CD4-positive, alpha-beta T cell treated with Interleukin-15 for 4 hours (primary cell): ENCODE measurements at places on chromosomes 5 and 9.

- DNase-seq: no peak
These were observed 338.1 kb downstream of the ASTN2 start for GRCh38 chr9:117076571-117077290.

DNA sequence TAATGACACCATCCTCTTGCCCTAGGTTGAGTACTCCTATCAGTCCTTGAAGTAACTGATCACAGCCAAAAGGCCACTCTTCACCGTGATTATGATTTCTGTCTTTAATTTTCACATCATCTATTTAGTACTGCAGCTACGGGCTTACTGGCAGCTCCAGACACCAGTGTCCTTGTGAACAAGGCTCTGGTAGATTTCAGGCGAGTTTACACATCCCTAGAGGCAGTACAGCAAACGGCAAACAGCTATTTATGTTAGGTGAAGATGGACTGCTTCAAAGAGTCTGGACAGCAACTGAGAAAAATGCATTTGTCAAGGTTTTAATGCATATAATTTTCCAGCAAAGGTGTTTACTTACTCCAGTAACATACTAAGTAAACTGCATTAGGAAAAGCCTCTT is 396.9 kb downstream of the KDM4C start:
- no peak for DNase-seq

- DNase-seq: no peak
These were observed 22.8 kb upstream of the TNFAIP8 start for GRCh38 chr5:119332978-119333401.

DNA sequence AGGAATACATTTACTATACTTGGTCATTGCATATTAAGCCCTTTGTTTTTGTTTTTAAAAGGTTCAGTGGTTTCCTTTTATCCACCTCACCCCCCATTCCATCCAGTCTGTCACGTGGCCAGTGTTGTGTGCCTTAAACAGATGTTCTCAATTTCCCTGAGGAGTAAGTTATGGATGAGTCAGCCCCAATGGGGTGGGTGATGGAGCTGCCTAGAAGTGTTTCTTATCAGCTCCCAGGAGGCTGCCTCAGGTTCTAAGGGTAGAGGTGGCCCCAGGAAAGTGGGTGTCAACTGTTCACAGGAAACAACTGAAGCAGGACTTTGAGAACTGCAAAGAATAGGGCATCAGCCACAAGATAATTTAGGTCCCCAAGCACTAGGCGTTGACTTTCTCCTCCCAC is 41.1 kb downstream of the ACTBL2 start:
- no peak for DNase-seq

- DNase-seq: no peak
These were observed 1057.7 kb upstream of the DMAC1 start for GRCh38 chr9:8857068-8857925.

DNA sequence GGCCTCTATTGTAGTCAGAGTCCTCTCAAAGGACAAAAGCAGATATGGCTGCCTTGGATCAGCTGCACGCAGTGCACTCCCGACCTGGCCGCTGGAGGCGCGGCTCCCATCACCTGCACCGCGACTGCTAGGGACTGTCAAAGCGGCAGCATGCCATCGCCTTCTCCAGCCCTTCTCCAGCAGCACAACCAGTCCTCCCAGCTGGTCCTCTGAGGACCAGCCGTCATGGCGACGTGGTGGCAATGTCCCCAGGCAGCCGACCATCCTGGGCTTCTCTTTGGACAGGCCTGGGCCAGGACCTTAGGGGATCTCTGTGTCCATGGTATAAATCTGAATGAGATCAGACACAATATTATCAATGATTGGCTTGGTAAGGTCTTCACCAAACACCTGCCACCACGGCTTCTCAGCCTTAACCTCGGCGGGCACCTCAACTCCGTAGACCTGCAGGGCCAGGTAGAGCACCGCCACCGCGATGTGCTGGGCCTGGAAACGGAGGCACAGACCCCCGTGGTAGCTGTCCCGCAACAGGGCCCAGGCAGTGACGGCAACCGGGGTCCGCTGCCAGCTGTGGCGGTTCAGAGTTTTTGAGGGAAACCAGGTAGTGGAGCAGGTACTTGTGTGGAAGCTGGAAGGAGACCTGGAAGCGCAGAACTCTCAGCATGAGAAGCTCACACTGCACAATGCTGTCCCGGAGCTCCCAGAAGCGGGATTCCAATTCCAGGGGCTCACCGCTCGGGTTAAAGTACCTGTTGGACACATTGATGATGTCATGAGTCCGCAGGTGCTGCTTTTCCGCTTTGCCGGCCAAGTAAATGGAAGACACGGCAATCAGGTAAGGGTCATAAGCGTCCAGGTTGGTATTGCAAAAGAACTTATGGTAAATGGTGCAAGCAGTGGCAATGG is 8.5 kb downstream of the DUSP1 start:
- DNase-seq: no peak

- DNase-seq: no peak
These were observed 10.3 kb downstream of the ITGA2 start for GRCh38 chr5:52999344-52999949.

DNA sequence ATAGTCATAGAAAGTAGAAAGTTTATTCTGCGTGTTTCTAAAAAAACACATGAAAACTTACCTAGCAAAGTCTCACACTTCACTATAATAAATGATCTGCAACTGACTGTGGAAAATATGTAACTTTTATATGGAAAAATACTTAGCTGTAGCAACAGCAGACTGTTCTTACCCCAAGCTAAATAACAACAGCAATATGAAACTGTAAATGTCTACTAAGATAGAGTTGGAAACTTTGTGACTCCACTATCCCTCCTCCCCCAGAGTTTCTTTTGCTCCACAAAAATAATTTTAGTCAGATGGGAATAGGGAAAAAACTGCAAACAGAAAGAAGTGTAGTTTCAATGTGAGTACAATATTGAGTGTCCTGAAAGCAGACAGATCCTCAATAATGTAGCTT is 21.0 kb downstream of the MLLT3 start:
- no peak for DNase-seq

GRCh38 chr5:51961154-51961562 is 577.9 kb downstream of the ISL1 start:
- DNase-seq: no peak

DNA sequence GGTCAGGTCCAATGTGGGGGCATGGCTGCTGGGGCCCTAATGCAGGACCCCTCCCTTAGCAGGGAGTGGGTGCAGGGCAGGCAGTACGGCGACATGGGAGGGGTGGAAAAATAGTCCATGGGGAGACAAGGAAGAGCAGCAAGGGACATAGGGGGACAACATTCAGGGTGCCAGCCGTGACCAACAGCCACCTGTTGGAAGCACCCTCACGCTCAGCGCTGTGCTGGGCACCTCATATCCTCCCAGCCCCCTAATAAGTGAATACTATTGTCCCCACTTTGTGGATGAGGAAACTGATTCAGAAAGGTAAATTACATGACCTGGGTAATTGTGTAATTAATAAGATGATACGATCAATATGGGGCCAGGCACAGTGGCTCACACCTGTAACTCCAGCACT is 3.0 kb upstream of the FIBCD1 start:
- DNase-seq: no peak

- no peak for DNase-seq
These were observed 138.5 kb upstream of the S1PR3 start for GRCh38 chr9:88852794-88853193.

DNA sequence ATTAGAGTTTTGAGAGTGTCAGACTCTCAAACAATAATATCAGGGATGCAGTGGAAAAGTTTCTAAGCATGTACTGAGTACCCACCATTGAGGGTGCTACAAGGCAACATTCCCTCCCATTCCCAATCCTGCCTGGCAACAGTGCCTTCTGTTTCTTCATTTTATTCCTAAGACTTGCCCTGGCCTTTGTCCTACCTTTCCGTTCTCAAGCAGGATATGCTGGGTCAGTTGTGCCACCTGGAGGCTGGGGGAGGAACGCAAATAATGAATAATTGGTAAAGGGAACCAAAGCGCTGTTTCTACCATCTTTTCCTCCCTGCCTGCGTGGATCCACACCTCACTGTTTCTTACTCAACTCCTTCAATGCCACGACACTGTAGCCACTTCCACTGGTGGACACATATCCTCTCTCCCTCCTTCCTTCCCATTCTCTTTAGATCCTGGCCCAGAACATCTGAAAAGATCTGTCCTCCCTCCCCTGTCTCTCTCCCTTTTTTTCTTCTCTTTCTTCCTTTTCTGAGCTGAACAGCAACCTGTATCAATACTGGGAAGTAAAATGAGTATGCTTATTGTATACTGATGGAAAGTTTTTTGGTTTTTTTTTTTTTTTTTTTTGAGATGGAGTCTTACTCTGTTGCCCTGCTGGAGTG is 149.5 kb downstream of the C9orf152 start:
- DNase-seq: peak; percentile 50

DNA sequence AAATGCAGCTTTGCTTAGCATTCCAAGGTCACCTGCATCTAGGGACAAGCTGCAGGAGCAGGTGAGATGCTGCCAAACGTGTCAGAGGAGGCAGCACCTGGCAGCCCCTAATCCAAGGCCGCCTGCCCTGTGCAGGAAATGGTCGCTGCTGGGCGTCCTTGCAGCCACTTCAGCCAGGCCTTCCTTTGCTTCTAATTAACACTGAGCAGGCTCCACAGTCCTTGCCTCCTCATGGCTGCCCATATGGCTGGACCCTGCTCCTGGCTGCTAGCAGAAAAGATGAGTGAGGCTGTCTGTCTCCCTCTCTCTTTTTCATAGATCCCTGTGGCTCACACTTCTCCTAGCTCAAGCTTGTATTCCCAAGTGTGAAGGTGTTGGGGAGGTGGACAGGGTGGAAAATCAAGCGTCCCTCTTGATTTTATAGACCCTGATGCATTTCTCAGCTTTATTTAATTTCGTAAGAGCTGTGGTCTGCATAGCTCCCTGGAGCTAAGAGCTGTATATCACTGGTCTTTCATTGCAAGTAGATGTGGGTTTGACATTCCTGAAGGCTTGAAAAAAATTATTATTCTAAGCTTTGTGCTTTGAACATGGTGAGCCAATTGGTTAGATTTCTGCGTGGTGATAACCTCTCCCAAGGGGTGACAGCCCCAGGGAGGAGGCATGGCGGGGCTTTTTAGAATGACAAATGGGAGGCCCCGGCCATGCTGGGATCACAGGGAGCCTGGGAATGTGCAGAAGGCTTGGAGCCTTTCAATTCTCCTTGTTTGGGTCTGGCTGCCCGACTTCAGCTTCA is 193.8 kb downstream of the SLIT3 start:
- DNase-seq: no peak

GRCh38 chr5:69516769-69517168 is 24.2 kb downstream of the OCLN start:
- no peak for DNase-seq

- DNase-seq: no peak
These were observed 252.8 kb downstream of the MAST4 start for GRCh38 chr5:66848749-66849641.

GRCh38 chr9:76181020-76181641 is 213.1 kb downstream of the RFK start:
- DNase-seq: no peak

DNA sequence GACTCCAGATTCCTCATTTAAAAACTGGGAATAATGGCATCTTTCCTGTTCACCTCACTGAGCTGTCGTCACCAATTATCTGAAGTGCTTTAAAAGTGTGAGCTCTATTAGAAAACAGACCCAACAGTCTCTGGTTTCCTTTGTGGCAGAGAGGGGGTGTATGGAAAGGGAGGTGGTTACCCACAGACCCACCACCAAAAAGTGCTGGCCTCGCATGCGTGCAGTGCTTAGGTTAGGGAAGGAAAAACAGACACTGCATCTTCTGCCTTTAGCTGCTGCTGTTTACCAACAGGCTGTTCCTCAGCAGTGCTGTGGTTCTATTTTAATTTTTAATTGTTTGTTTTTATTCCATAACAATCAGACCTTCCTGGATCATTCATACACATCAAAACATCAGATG is 249.6 kb downstream of the PIK3R1 start:
- DNase-seq: no peak

DNA sequence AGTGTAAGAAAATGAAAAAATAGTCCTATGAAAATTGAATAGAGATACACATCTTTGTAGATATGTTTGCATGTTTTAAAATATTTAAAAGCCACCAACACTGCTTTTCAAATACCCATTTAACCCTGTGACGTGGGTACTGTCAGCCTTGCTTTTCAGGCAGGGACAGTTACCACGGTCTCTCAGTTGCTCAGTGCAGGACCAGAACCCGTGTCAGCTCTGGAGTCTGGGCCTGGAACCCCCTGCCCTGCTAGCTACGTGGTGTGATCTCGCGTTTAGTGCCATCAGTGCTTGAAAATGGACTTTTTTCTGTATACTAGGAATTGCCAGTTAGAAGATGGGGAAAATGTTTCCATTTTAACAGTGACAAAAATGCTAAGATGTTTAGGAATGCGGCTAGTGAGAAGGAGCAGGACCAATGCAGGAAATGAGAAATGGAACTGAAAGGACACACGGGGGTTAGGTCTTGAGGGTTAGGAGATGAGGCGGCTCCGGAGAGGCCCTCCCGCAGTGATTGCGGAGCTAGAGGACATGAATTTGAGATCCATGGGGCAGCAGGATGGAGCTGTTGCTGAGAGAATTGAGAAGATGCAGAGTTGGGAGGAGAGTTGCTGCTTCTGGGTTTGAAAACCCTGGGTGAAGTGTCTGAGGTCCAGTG is 13.7 kb downstream of the RNU6ATAC start:
- no peak for DNase-seq

- DNase-seq: no peak
These were observed 622.1 kb downstream of the PSAT1 start for GRCh38 chr9:78918976-78919375.

GRCh38 chr5:98964621-98965020 is 35.8 kb upstream of the CHD1 start:
- no peak for DNase-seq
